ENCODE measurements at places on chromosomes 16 and 17. TPM values are rescaled to one million over a fixed set of nuclear protein-coding genes. Genes with fewer than 3 reads are reported as not detected.
A peak's percentile ranks its signal among the peaks of the same experiment; 100 is the strongest.

- DNase-seq: no peak
- no peak overlapping the region for H3K4me3 ChIP-seq
- H3K27ac ChIP-seq: no peak overlapping the region
- no peaks in the 10 kb centered on the region for H3K36me3 ChIP-seq
- no peaks in the 10 kb centered on the region for H3K4me1 ChIP-seq
Measured at GRCh38 chr17:42266918-42267766, 9.0 kb downstream of the STAT5B start.

- no peaks in the 10 kb centered on the region for H3K36me3 ChIP-seq
- H3K27ac ChIP-seq: no peak overlapping the region
- DNase-seq: no peak
- H3K27me3 ChIP-seq: no peaks in the 10 kb centered on the region
- no peak overlapping the region for H3K4me3 ChIP-seq
Measured at GRCh38 chr17:42180411-42180921, 476 bp downstream of the KCNH4 start.

- no peaks in the 10 kb centered on the region for H3K27me3 ChIP-seq
- no peak overlapping the region for H3K4me3 ChIP-seq
- no peak for DNase-seq
- H3K4me1 ChIP-seq: peaks cover 35% of the 10 kb centered on the region
- no peaks in the 10 kb centered on the region for H3K36me3 ChIP-seq
Measured at GRCh38 chr17:57415751-57416207, 159.5 kb downstream of the MSI2 start.

- no peaks in the 10 kb centered on the region for H3K36me3 ChIP-seq
- DNase-seq: no peak
- no peak overlapping the region for H3K4me3 ChIP-seq
Measured at GRCh38 chr16:10022098-10022497, 160.1 kb downstream of the GRIN2A start.

DNA sequence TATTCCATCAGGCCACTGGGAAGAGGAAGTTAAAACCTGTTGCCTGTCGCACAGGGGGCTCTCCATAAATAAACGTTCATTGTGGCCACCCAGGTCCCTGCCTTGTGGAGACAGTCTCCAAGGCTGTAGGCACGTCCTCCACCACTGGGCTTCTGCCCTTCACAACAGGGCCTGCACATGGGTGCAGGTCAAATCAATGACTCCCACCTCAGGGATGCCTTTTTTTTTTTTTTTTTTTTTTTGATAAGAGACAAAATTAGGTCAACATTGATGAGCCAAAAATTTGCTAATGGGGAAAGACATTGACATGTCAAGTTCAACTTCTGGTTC, 12.6 kb upstream of the SLC12A3 start:
- no peak overlapping the region for H3K4me3 ChIP-seq
- no peaks in the 10 kb centered on the region for H3K36me3 ChIP-seq
- H3K27me3 ChIP-seq: no peaks in the 10 kb centered on the region

DNA sequence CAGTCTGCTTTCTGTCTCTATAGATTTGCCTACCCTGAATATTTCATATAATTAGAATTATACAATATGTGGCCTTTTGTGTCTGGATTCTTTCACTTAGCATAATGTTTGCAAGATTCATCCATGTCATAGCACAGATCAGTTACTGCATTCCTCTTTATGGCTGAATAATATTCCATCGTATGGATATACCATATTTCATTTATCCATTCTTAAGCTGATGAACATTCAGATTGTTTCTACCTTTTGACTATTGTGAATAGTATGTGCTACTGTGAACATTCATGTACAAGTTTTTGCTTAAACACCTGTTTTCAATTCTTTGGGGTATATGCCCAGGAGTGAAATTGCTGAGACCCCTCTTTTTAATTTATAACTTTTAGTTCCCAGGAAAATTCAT, 49.4 kb upstream of the MSI2 start:
- H3K4me1 ChIP-seq: peaks cover 26% of the 10 kb centered on the region
- no peak for DNase-seq
- no peak overlapping the region for H3K27ac ChIP-seq
- no peaks in the 10 kb centered on the region for H3K27me3 ChIP-seq
- H3K4me3 ChIP-seq: no peak overlapping the region

DNA sequence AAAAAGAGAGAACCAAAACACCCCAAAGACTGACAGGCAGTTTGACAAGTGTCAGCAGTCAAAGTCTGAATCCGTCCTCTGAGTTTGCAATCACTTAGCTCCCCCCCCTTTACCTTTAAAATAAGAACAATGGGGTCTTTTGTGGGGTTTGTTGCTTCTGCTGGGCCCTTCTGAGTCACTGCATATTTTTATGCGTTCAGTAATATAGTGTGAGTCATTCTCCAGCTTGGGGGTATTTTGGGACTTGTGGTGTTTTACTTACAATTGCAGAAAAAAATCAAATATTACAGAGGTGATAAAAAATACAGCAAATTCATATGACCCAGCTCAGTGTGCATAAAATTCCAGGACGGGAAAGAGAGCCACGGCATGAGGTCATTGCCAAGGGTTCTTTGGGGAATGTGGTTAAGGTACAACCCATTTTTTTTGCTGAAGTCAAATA, 120.1 kb downstream of the CYLD start:
- peaks cover 20% of the 10 kb centered on the region for H3K4me1 ChIP-seq

- H3K27me3 ChIP-seq: no peaks in the 10 kb centered on the region
- H3K27ac ChIP-seq: no peak overlapping the region
- H3K4me3 ChIP-seq: no peak overlapping the region
- H3K4me1 ChIP-seq: peaks cover 7% of the 10 kb centered on the region
Measured at GRCh38 chr17:60920107-60920506, 242.5 kb downstream of the BCAS3 start.

DNA sequence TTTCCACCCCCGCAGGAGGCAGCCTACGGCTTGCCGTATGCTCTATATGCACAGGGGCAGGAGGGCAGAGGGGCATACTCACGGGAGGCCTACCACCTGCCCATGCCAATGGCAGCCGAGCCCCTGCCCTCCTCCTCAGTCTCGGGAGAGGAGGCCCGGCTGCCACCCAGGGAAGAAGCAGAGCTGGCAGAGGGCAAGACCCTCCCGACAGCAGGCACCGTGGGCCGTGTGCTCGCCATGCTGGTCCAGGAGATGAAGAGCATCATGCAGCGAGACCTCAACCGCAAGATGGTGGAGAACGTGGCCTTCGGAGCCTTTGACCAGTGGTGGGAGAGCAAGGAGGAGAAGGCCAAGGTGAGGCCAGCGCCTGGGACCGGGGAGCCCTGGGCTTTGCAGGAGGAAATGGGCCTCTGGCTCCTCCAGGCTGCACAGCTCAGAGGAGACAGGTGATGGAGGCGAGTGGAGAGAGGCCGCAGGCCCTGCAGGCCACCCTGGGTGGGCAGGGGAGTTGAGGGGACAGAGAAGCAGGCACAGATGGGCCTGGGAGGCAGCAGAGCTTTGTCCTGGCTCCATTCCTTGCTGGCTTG, 8.6 kb downstream of the SETD1A start:
- H3K36me3 ChIP-seq: peaks cover 11% of the 10 kb centered on the region
- no peaks in the 10 kb centered on the region for H3K4me1 ChIP-seq
- no peak overlapping the region for H3K27ac ChIP-seq
- no peak for DNase-seq
- H3K27me3 ChIP-seq: no peaks in the 10 kb centered on the region
- H3K4me3 ChIP-seq: no peak overlapping the region

DNA sequence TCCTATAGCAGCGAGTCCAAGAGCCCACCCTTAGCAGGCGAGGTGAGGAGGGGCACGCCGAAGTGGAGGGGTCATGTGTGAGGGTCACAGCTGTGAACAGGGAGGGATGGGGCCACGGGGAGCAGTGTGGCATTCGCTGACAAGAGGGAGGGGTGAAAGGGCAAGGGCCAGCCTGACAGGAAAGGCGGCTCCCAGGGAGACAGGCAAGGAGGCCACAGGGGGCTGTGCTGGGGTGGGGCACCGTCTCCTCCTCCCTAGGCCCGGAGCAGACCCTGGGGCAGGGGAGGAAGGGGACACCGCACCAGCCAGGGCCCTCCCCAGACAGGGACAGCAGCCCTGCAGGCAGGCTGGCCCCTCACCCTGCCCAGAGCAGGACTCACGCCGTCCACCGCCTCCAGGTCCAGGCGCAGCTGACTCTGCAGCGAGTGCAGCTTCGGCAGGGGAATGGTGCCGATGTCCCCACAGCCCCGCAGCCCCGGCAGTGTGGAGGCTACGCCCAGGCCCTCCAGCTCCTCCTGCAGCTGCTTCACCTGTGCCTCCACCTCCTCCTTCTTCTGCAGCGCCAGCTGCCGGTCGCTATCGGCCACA, 15.1 kb downstream of the GNPTG start:
- H3K4me1 ChIP-seq: no peaks in the 10 kb centered on the region
- H3K4me3 ChIP-seq: no peak overlapping the region
- no peaks in the 10 kb centered on the region for H3K27me3 ChIP-seq

DNA sequence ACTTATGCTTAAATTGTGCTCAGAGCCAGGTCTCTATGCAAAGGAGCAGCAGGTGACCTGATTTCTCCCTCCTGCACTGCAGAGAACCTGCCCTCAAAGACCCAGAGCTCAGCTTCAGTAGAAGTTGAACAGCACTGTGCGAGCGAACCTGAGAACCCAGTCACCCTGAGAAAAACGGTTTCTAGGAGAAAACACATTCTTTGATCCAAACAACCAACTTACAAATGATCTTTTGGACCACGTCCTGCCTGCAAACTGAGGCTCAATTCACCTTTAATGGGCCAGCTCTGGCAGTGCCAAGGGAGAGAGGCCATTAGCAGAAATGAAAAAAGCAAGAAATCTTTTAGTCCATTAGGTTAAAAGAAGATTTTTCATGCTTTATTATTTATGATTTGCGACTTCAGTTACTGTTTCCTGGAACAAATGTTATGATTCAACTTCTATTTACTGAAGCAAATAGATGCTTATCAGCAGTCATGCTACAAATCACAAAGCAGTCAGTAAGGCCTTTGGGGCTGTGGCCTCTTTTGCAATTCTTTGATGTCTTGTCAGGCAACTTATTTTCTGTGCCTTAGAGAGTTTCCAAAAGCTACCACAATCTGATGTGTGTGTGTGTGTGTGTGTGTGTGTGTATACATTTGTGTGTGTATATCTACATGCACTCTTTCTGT, 65.7 kb upstream of the LRRC37A3 start:
- no peaks in the 10 kb centered on the region for H3K27me3 ChIP-seq
- DNase-seq: peak; percentile 90
- H3K4me3 ChIP-seq: peak overlapping the region; percentile 26
- no peaks in the 10 kb centered on the region for H3K36me3 ChIP-seq

GRCh38 chr17:31321481-31321880, at the start of gene EVI2A:
Gene EVI2A, minus strand, starts transcription at chr17:31321622. Its CDS starts 2,609 bp downstream, at chr17:31319013.
- H3K27ac ChIP-seq: peak within 1 kb of the TSS; percentile 59
- H3K4me1 ChIP-seq: peaks cover 18% of the 10 kb centered on the region
- no peak within 1 kb of the TSS for H3K4me3 ChIP-seq
- DNase-seq: peak; percentile 69

GRCh38 chr16:25031132-25031440, 15.9 kb upstream of the ARHGAP17 start:
- no peak overlapping the region for H3K27ac ChIP-seq
- DNase-seq: no peak
- H3K36me3 ChIP-seq: no peaks in the 10 kb centered on the region
- H3K4me1 ChIP-seq: peaks cover 17% of the 10 kb centered on the region
- H3K27me3 ChIP-seq: no peaks in the 10 kb centered on the region
- H3K4me3 ChIP-seq: peak overlapping the region; percentile 51

- no peaks in the 10 kb centered on the region for H3K36me3 ChIP-seq
- no peak overlapping the region for H3K4me3 ChIP-seq
- DNase-seq: no peak
Measured at GRCh38 chr16:12837291-12837690, 33.6 kb upstream of the CPPED1 start.

DNA sequence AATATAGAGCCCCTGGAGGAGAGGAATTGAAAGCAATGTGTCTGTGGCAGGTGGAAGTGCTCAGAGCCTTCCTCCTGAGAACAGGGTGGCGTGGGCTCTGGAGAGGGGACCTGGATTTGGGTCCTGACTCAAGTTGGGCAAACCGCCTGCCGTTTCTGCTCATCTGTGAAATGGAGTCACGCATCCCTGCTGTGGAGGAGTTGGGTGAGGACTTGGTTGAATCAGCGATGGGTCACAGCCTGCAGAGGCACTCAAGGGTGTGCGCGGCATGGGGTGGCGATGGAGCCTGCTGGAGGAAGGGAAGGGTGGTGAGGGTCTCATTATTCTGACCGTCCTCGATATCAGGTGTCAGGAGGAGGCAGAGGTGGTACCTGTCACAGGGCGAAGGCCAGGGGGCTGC, 3.1 kb downstream of the ADAD2 start:
- no peak overlapping the region for H3K4me3 ChIP-seq
- H3K36me3 ChIP-seq: no peaks in the 10 kb centered on the region

- H3K27me3 ChIP-seq: no peaks in the 10 kb centered on the region
Measured at GRCh38 chr17:60971515-60972369, 294.1 kb downstream of the BCAS3 start.

DNA sequence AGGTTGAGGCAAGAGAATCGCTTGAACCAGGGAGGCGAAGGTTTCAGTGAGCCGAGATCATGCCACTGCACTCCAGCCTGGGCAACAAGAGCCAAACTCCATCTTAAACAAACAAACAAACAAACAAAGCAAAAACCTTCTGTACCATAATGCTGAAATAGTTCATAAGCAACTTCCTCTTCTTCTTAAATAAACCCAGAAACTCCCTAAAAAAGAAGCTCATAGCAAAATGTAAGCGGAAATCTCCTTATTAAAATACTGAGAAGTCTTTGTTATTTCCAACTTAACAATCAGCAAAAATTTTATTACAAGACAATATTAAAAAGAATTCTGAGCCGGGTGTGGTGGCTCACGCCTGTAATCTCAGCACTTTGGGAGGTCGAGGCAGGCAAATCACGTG, 82.8 kb downstream of the FBXL20 start:
- no peaks in the 10 kb centered on the region for H3K27me3 ChIP-seq
- no peaks in the 10 kb centered on the region for H3K36me3 ChIP-seq
- H3K27ac ChIP-seq: no peak overlapping the region
- H3K4me3 ChIP-seq: no peak overlapping the region
- DNase-seq: no peak
- H3K4me1 ChIP-seq: no peaks in the 10 kb centered on the region

DNA sequence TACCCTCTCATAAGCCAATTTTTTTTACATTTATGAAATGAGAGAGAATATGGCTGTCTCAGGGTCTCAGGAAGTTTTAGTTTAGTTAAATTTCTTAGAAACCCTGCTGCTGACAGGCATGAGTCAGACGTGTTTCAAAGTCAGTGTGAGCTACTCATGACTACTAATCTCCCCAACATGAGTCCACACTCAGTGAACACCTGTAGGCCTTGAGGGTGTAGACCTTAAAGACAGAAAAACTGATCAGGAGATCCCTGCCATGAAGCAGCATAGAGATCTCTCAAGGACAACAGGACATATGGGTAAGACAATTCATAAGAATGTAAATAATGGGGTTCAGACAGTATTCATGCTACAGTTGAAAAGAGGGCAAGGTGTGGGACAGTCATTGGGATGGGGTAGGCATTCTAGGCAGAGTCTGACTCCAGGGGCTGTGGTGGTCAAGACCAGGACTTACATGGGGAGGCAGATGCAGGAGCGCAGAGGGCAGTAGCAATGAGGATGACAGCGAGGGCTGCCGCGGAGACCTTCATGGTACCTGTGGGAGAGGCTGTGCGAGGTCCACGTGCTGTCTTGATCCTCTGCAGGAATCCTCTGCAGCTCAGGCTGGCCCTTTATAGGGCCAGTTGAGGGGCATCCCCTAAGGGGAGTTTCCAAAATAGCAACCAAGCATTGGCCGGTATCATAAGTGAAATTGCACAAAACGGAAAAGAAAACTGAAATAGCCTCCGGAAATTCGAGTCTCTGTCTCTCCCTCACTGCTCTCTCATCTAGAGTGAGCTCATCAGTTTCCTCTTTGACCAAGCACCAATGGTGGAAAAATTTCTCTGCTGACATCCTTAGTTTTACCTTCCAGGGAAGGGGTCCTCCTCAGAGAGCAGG, at the start of gene CCL5:
TSS of gene CCL5 (minus strand) at position 588 of the 882 bp plus-strand sequence.
- H3K36me3 ChIP-seq: no peaks in the 10 kb centered on the region
- H3K27ac ChIP-seq: no peak within 1 kb of the TSS
- H3K27me3 ChIP-seq: no peaks in the 10 kb centered on the region
- H3K4me3 ChIP-seq: no peak within 1 kb of the TSS
- no peaks in the 10 kb centered on the region for H3K4me1 ChIP-seq

The EPN3 gene
- 20.5 TPM for total RNA-seq

The MYH13 gene
- total RNA-seq: not detected

The TLCD3B gene
- total RNA-seq: 0.47 TPM

All from PC-3 (cell line).